ENCODE measurements at places on chromosomes 2 and 18.
A peak's percentile ranks its signal among the peaks of the same experiment; 100 is the strongest.

DNA sequence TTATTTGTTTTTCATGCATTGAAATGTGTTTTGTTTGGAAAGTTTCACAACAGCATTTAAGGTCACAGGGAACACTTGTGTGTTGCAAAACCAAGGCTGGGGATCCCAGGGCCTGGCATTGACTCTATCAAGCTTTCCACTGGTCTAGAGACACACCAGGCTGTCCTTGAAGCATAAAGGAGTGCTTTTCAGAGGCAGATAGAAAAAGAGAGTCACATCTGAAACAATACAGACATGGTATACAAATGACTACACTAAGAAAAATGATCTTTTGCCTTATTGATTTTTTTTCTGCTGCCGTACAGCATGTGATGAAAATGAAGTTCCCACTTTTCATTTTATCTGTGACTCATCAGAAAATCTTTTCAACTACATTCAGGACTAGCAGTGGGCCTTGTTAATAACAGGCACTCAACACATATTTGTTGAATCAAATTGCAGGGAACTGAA, 61.9 kb upstream of the ZCCHC2 start:
- DNase-seq, result no peak

DNA sequence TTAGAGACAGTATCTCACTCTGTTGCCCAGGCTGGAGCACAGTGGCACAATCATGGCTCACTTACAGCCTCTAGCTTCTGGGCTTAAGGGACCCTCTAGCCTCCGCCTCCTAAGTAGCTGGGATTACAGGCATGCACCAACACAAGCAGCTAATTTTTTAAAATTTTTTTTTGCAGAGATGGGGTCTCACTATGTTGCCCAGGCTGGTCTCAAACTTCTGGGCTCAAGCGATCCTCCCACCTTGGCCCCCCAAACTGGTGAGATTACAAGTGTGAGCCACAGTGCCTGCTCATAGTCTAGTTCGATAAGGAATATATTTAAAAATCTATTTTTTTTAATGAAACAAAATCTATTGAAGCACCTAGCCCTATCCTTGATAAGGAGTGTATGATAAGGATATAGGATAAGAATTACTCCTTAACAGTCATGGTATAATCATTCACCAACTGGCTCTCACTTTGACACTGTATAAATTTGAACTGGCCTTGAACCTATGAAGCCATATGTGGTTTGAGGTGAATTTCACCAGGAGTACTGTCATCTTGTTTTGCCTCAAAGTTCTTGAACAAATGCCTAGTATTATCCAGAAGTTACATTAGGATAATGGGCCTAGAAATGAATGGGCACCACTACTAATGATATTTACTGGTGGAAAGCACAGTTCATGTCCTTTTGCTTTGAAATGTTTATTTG, 71.1 kb downstream of the EXOC6B start:
- DNase-seq, result no peak

DNA sequence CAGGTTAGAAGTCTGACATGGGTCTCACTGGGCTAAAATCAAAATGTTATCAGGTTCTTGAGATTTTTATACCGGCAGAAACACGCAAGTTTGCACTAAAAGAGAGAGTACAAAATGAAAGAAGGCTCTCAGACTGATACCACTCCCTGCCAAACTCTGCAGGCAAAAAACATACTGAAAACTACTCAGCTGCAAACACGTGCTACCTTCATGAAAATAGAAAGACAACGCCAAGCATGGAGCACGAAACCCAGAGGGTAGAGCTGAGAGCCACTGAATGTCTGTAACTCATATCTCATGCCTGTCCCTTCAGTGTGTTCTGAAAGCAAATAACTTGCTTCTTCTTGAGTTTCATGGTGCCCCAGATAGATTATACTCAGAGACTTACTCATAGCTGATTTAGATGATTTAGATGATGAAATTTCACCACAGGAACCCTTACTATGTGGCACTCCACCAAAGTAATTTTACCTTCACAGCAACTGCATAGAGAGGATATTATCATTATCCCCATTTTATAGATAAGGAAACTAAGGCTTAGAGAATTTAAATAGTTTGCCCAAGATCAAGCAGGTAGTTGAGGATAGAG, 313.0 kb upstream of the SLC39A10 start:
- no peak for DNase-seq

- no peak for DNase-seq
Observed at GRCh38 chr2:71566372-71566771, 113.0 kb downstream of the DYSF start.

GRCh38 chr2:51170273-51170672, 138.3 kb upstream of the NRXN1 start:
- no peak for DNase-seq

DNA sequence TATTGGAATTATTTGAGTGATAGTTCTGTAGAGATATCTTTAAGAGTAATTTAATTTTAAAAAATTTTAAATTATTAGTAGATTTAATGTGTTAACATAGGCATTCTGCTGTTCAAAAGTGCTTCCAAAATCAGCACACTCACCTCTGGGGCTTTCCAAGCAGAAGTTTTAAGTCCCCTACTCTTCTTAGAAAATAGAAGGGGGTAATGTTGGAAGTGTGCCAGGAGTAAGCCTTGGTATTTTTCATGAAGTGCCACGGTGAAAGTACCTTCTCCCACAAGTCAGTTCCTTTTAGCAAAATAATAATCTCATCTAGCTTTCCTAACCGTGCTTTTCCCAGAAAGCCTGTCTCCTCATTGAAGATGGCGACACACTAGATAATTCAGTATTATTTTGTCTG, 3.9 kb upstream of the TNFRSF11A start:
- DNase-seq, result no peak

DNA sequence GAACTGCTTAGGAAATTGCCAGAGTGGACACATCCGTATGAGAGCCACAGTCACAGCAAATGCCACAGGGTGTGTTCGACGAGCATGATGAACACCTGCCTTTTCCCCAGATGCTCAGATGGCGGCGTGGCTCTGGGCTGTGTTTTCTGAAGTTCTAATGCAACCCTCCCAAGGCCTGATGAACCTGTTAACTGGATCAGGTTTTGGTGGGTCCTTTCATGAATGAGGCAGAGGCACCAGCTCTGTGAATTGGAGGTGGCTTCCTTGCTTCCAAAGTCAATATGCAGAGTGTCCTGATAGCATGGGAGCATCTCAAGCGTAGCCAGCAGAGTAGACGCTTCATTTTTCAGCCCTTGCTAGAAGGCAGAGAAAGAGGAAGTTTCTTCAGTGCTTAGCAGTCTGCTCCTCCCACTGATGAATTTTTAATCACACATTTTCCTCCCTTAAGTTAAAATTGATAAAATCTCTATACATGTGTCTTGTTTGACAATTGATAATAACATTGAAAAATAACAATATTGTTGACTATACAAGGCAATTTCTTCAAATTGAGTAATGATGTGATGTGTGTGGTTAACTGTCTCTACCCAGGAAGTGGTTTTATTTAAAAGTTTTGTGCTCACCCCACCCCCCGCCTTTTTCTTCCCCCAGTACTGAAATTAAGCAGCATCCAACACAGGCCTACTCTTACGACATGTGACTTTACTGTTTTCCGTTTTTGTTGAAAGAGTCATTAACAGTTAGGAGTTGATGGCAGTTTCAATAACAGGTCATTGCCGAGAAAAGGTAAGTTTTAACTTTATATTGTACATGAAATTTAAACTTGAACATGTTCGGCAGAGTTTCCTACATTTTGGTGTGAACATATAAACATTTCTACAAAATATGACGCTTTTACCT, at the start of gene ARHGAP15:
TSS of gene ARHGAP15 (plus strand) at position 739 of the 900 bp plus-strand sequence.
- DNase-seq, result peak; percentile 61

DNA sequence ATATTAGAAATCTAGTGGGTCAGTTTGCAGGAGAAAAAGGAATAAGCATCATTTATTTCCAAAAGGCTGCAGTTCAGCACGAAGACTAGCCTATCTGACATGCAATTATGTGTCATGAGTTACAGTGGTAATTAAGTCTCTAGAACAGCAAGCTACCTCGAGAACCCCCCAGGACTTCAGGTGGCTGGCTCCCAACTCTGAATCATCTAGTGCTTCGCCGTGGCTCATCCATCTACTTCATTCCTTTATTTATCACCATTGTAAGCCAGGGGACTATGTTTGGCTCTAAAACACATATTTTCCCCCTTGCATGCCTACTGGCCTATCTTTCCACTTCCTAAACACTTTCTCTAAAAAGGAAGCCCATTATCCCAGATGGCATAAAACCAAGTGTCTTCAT, 121.6 kb downstream of the TXNL1 start:
- DNase-seq, result no peak

DNA sequence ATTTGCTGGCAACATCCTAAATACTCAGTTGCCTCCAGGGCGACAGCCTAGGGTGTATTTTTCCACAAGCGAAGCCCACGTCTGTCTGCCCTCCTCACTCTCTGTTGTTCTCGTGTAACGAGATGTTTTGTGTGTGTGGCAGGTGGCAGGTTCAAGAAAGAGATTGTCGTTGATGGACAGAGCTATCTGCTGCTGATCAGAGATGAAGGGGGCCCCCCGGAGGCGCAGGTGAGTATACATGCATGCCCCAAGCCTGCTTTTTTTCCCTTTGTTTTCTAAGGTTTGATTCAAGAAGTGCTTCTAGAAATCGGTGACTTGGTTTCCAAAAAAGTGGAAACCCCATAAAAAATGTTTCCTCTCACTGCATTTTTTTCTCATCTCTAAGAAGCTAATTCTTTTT, 247.0 kb downstream of the AGAP1 start:
- no peak for DNase-seq

- DNase-seq, result no peak
Observed at GRCh38 chr18:34978533-34978893, 62.7 kb upstream of the MAPRE2 start.

DNA sequence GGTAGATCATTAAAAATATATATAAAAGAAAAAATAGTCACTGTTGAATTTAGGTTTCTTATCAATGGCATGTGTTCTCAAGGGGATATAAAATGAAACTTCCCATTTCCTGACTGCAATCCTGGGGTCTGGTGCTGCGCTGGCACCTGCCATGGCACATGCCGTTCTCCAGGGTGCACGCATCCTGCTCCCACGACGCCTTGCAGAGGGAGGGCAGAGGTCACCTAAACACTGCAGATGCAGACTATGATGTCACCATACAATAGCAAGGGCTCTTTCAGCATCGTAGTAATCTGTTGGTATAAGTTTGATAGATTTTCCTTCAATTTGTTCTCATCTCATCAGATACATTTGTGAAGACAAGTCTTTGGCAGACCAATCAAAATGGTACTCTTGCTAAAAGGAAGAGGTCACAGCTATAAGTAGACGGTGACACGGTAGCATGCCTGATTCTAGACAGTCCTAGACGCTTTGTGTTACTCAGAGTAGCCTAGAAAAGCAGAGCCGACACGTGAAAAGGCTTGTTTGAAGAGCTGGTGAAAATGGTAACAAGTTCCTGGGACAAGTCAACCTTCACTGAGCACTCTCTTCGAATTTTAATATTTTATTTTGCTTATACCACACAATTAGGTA, 761.4 kb downstream of the DCDC2C start:
- no peak for DNase-seq

GRCh38 chr2:5694306-5694705, 2.1 kb downstream of the SOX11 start:
- no peak for DNase-seq

DNA sequence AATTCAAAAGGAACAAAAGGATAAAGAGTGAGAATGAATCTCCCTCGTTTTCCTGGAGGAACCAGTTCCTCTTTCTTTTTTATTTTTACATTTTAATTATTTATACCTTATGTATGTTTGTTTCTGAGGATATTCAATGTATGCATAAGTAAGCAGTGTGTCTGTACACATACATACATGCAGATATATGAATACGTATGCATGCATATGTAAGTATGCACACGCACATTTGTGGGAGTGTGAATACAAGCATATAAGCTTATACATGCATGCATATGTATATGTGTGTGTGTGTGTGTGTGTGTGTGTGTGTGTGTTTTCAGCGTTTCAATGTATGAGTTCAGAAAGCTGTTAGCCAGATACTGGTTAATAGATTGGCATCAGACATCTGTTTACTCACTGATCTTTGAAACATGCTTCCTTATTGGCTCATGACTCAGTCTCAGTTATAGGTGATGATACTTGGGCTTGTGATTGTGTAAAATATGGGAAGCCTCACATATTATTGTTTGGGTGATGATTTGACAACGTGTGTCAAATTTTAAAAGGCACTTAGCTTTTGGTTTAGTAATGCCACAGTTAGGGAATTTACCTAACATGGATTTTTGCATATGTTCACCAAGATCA, 279.7 kb upstream of the TRIB2 start:
- no peak for DNase-seq

DNA sequence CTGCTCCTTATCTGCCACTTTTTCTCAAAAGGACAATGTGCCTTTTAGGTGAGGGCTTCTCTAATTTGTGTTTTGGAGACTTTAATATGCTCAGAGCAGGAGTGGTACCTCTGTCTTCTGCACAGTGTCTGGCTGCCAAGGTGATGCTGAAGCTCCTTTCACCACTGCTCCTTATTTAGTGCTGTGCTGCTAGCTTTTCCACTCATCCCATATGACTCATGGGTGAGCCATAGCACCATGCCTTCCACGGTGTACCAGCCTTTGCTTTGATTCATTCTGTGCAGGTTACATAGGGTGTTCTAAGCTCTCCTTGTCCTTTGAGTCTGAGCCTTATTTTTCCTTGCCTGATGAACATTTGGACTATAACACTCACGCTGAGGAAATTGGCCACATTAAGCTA, 202.4 kb downstream of the ARL6IP6 start:
- DNase-seq, result no peak

DNA sequence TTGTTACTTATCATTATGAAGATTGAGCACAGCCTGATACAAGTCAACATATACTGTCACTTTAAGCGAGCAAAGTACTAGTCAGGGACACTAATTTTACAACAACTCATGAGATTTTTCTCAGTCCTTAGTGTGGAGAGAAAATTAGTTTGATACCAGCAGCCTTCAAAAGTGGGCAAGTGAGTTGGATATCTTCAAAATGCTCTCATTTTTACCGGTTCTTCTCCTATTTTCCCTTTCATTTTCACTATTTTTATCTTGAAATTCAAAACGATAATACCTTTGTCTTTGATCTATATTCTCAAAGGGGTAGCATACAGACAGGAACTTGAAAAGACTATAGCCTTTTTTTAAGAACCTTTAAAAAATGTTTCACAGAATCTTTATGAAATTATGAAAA, 52.0 kb upstream of the UBXN4 start:
- no peak for DNase-seq

- DNase-seq, result no peak
Observed at GRCh38 chr2:219060821-219061791, at the start of gene IHH. IHH (minus strand) TSS chr2:219060921; CDS start chr2:219060467, 454 bp downstream.

DNA sequence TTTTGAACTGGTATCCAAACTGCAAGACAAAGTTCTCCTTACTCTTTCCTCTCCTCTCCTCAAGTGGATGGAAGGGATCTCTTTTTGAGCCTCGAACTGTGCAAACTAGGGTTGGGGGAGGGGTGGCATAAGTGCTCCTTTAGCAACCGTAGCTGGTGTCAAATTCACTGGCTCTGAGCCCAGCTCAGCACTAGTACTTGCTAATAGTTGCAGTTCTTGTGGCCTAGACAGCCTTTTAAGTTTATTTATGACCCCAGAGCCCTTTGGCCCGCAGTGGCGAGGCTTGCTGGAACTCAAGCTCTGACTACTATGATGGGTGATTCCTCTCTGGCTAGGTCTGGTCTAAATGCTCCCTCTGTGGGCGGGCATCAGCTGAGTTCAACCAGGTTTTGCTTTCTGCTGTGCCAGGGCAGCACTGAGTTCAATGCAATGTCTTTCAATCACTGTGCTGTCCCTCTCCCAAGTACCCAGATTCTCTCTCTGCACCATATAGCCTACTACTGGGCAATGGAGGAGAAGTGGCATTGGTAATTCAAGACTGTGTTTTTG, 528.4 kb upstream of the SYT4 start:
- no peak for DNase-seq
